ENCODE measurements at places on chromosomes 4 and X. TPM values are rescaled to one million over a fixed set of nuclear protein-coding genes. Genes with fewer than 3 reads are reported as not detected.

DNA sequence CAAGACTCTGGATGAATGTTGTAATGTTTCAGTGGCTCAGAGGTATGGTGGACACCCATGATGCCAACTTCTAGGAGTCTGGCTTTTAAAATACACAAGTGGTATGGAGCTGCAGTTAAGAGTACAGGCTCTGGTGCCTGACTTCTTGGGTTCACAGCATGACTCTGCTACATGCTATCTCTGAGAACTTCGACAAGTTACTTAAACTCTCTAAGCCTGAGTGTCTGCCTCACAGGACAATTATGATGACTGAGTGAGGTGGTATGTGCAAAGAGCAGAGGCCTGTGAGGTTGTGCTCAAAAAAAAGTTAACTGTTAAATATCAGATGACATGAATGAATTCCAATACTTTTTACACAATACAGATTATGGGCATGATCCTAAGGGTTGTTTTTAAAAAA lies 90.9 kb upstream of the SRD5A3 start:
- peak; percentile 31 for DNase-seq

DNA sequence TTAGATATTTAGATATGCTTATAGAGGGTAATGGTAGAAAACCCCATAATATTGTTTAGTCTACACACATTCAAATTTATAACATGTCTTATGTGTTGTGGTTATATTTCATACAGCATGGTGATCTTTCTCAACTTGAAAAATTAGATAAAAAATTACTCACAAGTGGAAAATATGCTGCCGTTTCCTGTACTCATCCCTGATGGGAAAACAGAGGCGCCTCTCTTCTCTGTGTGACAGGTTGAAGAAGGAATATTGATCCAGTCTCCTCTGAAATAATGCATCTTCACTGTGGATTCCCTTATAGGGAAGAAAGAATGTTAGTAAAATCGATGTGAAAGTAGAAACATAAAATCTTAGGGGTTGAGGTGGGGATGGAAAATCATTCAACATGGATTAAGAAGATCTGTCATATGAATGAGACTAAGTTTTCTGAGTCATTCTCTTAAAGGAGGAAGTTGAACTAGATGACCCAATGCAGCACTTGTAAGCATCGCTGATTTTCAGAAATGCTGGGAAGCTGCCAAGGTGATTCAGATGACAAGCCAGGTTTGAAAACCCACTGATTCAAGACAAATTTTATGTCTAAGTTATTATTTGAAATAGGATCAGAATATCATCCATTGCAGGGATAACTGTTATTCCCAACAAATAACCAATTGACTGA lies 70.7 kb downstream of the ANKRD50 start:
- DNase-seq, result no peak

DNA sequence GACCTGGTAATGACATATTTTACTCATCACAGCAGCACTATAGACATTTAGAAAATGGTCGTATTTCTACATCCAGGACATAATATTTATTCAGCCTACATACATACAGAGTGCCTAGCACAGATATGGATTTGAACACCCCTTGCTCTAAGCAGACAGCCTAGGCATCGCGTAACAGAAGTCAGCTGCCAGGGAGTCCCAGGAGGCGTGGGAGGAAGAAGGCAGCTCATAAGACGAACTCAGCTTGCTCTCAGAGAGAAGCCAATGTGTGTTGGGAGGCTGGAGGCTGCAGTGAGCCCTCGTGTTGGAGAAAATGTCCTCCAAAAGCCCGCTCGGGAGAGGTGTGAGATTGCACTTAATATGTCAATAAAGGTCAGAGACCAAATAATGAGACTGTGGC lies 131.6 kb downstream of the BCOR start:
- no peak for DNase-seq

- no peak for DNase-seq
Measured at GRCh38 chr4:137378821-137379220, 153.5 kb downstream of the PCDH18 start.

GRCh38 chr4:82360298-82361177 lies 13.3 kb downstream of the HNRNPD start:
- DNase-seq, result peak; percentile 20

DNA sequence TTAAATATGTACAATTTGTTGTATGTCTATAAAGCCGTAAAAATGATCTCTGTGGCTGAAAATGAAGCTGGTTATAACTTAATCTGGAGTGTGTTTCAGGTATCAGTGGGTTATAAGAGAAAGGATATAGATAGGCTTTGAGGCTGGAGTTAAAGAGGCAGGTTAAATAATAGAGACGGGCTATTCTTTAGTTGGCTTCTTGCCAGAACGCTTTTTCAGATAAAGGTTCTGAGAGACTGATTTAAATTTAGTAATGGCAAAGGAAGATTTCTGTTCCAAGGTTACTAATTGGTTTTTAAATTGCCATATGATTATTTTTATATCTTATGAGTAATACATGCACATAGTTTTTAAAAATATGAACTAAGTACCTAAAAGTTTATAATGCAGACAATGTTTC lies 117.4 kb downstream of the AWAT2 start:
- no peak for DNase-seq

DNA sequence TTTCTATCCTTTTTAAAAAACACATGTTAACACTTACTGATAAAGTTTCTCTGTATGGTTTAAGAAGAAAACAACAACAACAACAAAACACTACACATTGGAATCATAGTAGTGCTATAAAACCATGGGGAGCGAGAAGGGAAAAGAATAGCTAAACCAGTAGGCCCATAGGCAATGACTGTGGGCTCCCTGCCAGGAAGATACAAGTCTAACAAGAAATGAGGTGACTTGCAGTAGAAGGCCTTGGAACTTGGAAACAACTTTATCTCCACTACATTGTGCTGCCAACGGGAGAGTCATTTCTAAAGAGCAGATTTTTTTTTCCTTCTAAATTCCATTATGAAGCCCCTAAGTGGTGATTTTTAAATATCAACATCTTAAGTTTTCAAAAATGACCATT lies 78.0 kb downstream of the GPC4 start:
- no peak for DNase-seq

- DNase-seq, result no peak
Measured at GRCh38 chrX:48497871-48498270, 10.9 kb upstream of the PORCN start.

- no peak for DNase-seq
Measured at GRCh38 chr4:100641336-100641735, 123.5 kb upstream of the EMCN start.

DNA sequence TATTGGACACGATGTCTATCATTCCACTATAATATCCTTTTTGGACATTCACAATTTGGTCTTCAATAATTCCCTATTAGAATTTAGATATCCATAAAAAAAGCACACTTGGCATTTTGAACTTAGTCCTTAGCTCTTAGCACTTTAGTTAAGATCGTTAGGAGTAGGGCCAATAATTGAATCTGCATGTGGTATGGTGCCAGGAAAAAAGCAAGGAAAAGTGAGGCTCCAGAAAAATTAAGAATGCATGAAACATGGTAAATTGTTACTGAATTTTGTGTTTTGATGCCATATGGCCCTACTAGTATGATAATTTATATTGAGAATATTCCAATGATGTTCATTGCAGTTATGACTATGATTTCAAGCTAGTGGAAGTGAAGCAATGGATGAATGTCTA lies 53.6 kb upstream of the TEX13A start:
- DNase-seq, result no peak

DNA sequence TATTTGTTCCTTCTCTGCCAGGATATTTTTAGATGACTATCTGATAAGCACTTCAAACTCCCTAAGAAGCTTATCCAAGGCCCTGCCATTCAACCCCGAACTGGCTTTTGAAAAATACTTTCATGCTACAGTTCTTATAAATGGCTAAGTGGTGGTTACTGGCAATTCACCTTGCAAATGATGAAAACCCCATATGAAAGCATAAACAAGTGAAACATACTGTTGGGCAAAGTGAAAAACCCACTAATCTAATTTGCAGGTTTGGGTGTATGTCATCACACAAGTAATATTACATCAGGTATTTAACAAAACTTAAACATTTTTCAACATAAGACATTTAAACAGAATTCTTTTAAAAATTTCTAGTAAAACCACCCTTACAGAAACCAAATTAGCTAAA lies 31.1 kb downstream of the TAPT1 start:
- DNase-seq, result no peak

DNA sequence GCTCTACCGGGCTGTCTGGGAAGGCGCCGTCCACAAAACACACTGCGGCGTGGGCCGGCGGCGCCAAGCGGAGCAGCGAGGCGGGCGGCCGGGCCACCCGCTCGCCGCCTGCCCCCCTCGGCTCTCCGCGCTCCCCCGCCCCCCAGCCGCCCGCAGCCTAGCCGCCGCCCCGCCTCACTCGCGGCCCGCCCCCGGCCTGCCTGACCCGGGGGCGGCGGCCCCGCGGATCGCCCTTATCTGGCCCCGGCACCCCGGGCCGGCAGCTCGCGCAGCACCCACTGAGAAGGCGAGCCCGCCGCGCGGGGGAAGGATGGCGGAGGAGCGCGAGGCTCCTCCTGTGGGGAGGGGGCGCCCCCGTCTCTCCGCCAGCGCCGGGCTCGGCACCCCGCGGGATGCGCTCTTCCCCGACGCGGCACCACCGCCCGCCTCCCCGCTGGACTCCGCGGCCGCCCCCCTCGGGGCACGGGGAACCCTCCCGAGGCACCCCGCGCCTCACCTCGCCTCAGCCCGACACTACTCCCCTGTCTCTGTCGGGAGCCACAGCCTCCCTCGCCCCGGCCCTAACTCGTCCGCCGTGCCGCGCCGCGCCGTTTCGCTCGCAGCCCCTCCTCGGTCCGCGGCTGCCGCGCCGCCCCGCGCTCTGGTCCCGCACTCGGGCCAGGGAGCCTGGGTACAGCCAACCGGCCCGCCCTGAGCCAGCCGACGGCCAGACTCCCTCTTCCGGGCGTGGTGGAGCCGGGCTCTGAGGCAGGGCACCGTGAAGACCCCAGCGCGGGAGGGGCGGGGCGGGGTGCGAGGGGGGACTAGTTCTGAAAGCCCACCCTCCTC lies 566 bp downstream of the ATP11C start:
- peak; percentile 62 for DNase-seq

GRCh38 chrX:54710920-54711319 lies 87.1 kb downstream of the ITIH6 start:
- no peak for DNase-seq

- DNase-seq, result peak; percentile 1
Measured at GRCh38 chrX:155544881-155545280, 67.9 kb downstream of the TMLHE start.

- peak; percentile 49 for DNase-seq
Measured at GRCh38 chrX:101759000-101759399, 99.3 kb upstream of the ARMCX2 start.

GRCh38 chrX:1564750-1565683 lies 26.4 kb upstream of the AKAP17A start:
- no peak for DNase-seq

DNA sequence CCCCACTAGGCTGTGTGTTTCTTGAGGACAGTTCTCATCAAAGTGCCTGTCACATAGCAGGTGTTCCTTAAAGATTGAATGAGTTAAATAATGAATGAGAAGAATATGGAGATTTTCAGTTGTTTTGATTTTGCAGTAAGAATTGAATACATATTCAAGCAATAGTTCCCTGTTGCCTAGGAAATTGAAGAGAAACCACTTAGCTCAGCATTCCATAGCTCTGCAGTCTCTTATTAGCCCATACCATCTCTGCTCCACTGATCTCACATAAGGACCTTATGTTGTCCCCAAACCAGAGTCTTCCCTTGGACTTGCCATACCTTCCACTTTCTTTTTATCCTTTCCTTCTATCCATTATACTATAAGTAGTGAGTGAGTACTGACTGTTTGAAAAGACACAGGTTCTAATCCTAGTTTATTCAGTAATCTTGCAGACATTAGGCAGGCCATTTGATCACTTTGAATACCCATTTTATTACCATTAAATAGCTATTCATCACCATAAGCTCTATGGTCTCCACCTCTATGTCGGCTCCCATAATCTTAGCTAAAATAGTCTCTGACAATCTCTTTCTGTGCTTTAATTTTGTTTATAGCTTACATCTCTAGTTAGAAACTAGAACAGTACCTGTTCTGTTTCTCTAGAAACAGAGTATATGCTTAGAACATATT lies 1059.6 kb upstream of the SLIT2 start:
- no peak for DNase-seq

DNA sequence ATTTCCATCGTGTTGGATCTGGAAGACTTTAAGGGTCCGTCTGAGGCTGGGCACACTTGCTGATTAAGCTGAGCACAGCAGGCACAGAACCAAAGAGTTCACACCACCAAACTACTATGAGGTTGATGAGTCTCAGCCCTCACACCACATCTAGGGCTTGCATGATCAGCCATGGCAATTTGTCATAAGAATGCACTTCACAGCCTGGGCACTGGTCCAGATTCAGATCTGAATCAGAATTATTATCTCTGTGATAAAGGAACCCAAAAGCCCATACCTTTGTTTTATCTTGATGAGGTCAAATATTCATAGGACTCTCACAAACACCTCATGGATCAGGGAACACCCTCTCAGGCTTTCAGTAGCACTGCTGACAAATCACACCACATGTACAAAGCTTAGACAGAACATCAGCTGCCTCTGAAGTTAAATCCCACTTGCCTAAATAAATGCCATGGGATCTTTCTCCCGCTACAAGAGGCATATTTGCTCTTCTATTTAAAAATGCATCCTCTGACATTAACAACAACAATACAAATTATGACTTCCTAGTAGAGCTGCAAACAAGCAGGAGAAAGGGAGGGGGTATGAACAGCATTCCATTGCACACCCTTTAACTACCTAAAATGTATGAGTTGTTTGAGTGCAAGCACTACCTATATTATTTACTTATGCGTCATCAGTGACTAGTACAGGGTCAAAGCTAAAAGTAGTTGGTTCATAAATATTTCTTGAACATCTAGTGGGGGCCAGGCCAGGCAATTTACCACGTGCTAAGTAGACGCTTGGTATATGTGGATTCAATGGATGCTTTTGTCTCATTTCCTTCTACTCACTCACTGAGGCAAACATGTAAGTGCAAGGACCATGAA lies 186.3 kb upstream of the FGF13 start:
- DNase-seq, result no peak

The SLC2A9 gene
- 2.7 TPM for total RNA-seq

The SCML1 gene
- total RNA-seq, result 21.8 TPM

The TMEM31 gene
- not detected for total RNA-seq

The AKAP4 gene
- 0.23 TPM for total RNA-seq

The CHRDL1 gene
- 1.6 TPM for total RNA-seq

The PPARGC1A gene
- total RNA-seq, result 18.7 TPM

The BGN gene
- 14.5 TPM for total RNA-seq

The SCRG1 gene
- 3.5 TPM for total RNA-seq

The RAB39B gene
- 1.00 TPM for total RNA-seq

The COL4A6 gene
- total RNA-seq, result 12.9 TPM

The TMEM255A gene
- 0.77 TPM for total RNA-seq

The ARHGAP36 gene
- not detected for total RNA-seq

The VSIG1 gene
- 22.5 TPM for total RNA-seq

The TLR1 gene
- total RNA-seq, result 2.7 TPM

Measured in hepatocyte (in vitro differentiated cells).